ENCODE measurements at places on chromosomes 11 and 22.
A peak's percentile ranks its signal among the peaks of the same experiment; 100 is the strongest.

DNA sequence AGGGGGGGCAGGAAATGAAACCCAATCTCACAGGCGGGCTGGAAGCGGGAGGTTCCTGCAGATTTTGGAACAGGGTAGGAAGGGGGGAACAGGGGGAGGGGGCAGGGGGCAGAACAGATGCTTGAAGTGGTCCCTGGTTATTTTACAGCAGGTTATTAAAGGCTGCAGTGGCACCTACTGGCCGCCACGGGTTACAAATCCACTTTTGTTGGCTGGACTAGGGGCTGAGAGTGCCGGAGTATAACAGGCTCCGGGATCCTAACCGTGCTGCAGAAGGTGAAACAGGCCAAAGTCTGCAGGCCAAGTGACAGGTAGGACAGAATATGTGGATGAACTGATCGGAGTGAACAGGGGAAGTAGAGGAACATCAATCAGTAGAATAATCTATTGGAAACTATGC is 2.5 kb downstream of the ROBO3 start:
- peak; percentile 69 for DNase-seq

DNA sequence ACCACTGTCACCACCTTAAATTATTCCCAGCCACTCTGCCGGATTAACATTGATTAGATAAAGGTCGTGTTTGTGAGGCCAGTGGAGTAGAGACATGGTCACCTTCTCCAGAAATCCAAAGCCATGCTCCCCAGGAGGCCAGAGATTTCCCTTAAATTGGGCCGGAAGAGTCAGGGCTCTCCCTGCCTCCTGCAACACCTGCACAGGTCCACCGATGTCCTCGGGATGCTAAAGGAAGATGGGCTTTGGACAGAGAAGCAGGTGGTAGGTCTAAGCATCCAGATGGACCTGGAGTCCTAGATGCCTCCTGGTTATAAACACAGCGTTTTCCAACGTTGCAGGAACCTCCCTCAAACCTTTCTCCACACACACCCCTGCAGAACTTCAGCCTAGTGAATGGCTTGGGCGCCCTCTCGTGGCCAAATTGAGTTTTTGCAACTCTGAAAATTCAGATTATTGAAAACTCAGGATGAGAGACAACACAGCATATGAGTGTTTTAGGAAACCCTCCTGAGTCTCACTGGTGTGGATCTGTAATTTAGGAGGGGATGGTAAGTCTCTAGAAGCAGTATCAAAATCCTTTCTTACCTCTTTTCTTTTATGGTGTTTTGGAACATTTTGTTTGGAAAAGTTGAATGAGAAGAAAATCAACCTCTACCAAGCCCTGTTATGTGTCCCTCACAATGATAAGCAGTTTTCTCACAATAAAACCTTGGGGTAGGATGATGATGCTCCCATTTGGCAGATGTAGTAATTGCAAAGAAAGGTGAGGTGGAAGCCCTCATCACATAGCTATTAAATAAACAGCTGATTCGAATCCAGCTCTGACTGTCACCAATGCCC is 109.6 kb downstream of the RRAS2 start:
- DNase-seq, result peak; percentile 78

DNA sequence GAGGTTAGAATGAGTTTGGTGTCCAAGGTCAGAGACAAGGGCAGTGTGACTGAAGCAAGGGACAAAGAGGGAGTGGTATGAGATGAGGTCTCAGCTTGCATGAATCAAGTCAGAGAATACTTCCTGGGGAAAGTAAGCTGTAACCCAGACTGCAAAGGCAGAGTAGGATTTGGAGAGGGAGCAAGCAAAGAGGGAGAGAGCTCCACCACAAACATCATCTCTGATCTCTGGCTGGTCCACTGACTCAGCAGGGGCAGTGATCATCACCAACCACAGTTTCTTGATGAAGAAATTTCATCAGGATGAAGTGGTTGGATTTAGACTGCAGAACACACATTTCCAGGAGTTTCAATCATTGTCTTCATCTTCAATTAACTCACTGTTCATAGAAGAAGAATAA is 54.9 kb upstream of the HMGXB4 start:
- no peak for DNase-seq

DNA sequence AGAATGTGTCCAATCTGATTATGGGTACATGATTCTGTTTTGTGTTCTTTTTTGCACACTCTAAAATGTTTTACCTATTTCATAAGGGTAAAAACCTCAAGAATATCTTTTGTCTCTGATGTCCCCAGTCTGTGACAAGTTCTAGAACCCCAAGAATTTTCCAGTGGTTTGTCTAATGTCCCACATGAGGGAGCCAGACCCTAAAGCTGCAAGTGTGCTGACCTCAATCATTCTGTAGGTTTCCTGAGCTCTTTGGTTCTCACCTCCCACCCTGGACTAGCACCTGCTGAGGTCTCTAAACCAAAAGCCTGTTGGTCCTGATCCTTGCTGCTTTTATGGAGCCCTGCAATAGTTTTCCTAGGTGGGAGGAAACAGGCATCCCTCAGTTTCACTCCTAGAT is 149.8 kb upstream of the MPPED2 start:
- DNase-seq, result no peak

GRCh38 chr22:46539169-46539568 is 1.7 kb upstream of the CELSR1 start:
- no peak for DNase-seq

Data from NCI-H82 (cell line).